Large intestine (tissue), 12 donors: ENCODE measurements at places on chromosomes 5 and 9. TPM values are rescaled to one million over a fixed set of nuclear protein-coding genes. Genes with fewer than 3 reads are reported as not detected.

The CCDC192 gene
- polyA plus RNA-seq, result 0.39 TPM

The SLC6A19 gene
- polyA plus RNA-seq, result 295 TPM

DNA sequence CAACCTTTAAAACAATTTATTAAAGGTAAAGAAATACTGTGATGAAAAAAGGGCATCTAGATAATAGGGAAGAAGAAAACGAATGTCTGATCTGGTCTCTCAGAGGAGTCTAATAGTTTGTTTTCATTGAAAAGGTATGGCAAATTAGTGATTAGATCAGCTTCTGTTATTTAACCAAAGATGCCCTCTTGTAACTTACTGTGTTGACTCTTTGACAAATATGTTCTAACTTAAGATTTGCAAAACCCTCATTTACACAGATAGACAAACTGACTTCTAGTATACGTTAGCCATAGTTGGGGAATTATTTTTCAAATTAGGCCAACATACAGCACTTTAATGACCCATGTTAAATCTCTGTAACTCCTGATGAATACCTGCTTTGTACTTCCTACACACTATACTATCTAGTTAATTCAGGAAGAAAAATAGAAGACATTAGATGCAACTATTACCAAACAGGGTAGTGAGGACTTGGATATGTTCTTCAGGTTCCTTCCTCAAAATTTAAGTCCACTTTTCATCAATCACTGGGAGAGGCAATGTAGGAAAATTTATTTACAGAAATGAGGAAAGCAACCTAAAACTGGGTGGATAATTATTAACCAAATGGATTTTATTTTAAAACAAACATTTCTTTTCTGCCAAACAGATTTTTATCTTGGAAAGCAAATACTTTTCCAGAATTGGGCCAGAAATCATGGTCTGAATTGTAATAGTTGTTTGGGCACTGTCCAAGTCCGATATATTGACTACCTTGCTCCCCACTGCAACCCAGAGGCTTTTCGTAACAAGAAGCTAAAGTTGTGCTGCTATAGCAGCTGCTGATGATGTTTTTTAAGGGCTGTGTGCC, 66.4 kb upstream of the PPP2R2B start:
- no peak for DNase-seq
- H3K4me3 ChIP-seq, result no peak overlapping the region
- no peaks in the 10 kb centered on the region for H3K4me1 ChIP-seq

- no peak overlapping the region for H3K4me3 ChIP-seq
- DNase-seq, result no peak
- H3K4me1 ChIP-seq, result no peaks in the 10 kb centered on the region
- H3K36me3 ChIP-seq, result peaks cover 15% of the 10 kb centered on the region
These were observed 6.9 kb downstream of the CETN3 start for GRCh38 chr5:90402521-90403255.

DNA sequence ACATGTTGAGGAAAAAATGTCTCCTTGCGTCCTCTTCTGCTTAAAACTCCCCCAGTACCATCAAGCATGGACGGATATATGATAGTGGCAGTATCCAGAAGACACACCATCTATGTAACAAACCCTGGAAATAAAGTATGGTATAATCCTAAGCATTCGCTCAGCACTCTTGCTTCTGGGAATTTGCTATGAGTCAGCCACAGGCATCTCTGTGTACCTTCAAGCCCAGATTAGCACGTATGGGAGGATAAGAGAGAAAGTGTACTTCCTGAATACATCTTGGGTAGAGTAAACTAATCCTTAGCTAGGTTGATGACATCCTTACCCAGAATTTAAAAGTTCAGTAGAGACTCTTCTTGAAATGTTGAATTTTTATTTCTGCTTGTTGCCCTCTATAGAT, 71.2 kb downstream of the GHR start:
- no peaks in the 10 kb centered on the region for H3K4me1 ChIP-seq
- no peaks in the 10 kb centered on the region for H3K36me3 ChIP-seq
- H3K27me3 ChIP-seq, result no peaks in the 10 kb centered on the region
- DNase-seq, result no peak

- H3K4me3 ChIP-seq, result no peak overlapping the region
- no peaks in the 10 kb centered on the region for H3K4me1 ChIP-seq
- H3K27me3 ChIP-seq, result peaks cover 8% of the 10 kb centered on the region
- H3K27ac ChIP-seq, result no peak overlapping the region
- no peaks in the 10 kb centered on the region for H3K36me3 ChIP-seq
- DNase-seq, result no peak
These were observed 314.1 kb upstream of the PANK3 start for GRCh38 chr5:168893283-168893682.
